ENCODE measurements at places on chromosomes 11 and 22.

DNA sequence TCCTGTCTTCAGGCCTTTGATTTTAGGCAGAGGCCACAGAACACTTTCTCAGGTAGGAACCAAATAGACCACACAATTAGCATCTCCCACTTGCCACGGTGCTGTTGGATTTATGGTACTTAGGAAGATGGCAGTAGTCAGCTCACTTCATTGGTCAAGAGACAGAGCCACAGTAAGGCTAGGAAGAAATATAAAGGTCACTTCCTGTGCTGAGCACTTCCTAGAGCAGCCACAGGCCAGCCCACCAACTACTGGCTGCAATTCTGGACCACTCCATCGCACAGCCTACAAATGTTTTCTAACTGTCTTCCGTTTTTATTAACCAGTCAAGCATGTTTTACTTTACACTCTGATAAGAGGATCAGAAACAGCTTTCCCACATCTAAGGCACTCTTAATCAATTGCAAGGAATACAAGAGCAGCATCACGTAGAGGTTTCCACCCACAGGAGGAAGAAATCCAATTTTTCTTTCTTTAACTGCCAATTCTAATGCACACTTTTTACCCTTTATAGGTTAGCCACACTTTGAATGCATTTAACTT, 54.7 kb downstream of the ABTB2 start:
- DNase-seq: no peak

GRCh38 chr11:22677153-22677903, 10.9 kb downstream of the GAS2 start:
- DNase-seq: no peak

DNA sequence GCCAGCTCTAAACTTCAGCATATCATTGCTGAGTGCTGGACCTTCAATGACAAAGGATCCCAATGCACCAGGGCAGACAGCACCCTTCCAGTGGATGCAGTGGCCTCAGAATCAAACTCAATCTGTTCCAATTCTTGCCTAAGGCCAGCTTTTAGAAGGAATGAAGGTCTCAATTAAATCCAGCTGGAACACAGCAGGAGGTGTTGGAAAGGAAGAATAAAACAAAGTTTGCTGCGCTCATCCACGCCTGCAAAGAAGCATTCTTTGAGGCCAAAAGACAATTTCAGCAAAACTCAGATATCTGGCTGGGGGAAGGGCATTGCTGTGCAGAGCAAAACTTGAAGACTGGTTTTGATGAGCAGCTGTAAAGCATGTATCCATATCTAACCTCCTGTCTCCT, 120.7 kb downstream of the CCDC81 start:
- DNase-seq: no peak

GRCh38 chr22:37214731-37215030, 2.4 kb upstream of the SSTR3 start:
- no peak for DNase-seq

GRCh38 chr11:128843198-128843785, 23.8 kb downstream of the KCNJ1 start:
- no peak for DNase-seq

DNA sequence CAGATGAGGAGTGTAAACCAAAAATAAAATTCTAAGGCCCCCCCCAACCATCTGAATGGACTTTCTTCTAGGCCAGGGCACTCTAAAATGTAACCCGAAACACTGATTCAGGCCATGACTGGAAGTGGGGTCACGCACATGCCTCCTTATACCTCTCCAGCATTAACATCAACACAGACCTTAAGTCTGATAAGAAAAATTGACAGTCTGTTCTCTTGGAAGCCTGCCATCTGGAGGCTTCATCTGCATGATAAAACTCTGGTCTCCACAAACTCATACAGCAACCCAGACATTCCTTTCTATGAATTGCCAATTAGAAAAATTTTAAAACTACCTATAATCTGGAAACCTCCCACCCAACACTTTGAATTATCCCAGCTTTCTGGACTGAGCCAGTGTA, 3.9 kb upstream of the SERGEF start:
- no peak for DNase-seq

DNA sequence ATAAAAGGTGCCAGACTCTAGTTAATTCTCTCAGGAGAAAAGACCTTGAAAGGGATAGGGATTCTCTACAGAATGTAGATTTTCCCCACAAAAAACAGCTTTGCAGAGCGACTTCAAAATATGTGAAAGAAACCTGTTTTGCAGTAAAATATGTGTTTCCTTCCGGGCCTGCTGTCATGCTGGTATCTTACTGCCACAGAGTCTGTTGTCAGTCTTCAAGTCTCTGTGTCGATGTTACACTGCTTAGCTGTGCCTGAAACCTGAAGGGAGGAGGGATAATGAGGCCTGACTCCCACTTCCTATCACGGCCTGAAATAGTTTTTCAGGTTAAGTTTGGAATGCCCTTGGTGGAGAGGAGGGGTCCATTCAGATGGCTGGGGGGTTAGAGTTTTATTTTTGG, 1.7 kb upstream of the DGCR2 start:
- DNase-seq: no peak

GRCh38 chr11:101439488-101439887, 144.3 kb downstream of the TRPC6 start:
- no peak for DNase-seq

DNA sequence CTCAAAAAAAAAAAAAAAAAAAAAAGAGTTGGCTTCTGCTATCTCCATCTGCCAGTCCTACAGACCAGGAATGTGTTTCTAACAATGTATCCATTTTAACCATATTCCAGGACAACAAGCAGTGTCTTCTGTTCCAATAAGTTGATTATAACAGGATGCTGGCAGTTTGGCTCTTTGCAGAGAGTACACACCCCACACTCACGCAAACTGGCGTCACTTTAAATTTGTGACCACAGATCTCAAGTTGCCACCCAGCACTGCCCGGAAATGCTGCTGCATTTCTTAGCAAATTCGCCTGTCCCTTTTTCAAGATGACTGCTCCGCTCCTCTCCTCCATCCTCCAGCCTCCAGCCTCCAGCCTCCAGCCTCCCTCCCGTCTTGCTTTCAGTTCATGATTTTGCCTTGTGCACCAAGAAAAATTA, 44.3 kb downstream of the SCGB1A1 start:
- no peak for DNase-seq

GRCh38 chr11:76735841-76736240, 47.3 kb upstream of the TSKU start:
- DNase-seq: no peak

DNA sequence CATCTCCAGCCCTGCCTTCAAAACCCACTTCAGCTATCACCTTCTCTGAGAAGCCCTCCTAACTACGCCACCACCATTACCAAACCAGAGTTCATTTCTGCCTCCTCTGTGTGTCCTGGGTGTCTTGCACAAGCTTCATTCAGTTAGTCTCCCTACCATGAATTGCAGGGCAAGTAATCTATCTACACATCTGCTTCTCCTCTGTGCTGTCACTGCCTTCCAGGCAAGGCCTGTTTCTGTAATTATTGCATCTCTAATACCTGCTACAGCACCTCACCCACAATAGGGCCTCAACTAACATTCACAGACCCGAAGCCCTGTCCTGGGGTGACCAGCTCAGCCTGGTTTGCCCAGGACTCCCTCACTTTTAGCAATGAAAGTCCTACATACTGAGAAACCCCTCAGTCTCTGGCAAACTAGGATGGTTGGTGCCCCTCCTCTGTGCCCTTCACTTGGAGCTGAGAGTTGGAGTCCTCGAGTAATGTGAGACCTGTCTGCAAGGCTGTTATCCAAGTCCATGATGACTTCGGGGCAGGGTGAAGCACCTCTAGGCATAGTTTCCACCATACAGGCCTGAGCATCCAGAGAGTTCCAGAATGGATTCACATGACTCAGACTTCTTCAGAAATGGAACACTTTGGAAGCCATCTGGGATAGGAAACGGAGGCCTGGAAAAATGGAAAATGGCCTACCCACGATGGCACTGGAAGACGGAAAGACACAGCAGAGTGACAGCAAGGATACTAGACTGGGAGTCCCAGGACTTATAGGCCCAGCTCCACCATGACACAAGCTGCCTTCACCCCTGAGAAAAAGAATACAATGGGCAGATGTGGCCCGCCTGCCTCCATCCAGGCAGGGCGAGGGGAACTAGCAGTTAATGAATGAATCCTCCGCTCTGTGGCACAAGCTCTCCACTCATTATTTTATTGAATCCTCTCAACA, 269.3 kb downstream of the BUD13 start:
- DNase-seq: no peak

DNA sequence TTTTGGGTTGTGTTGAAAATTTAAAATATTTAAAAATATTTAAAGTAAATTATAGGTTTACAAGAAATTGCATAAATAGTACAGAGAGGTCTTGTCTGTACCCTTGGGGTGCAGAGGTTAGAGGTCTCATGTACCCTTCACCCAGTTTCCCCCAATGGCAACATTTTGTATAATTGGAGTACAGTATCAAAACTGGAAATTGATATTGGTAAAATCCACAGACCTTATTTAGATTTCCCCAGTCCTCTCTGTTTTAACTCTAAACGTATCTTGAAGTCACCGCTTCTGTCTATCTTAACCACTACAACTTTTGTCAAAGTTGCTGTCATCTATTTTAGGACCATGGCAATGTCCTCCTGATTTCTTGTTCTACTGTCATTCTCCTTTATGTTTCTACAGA, 10.9 kb downstream of the THY1 start:
- no peak for DNase-seq

DNA sequence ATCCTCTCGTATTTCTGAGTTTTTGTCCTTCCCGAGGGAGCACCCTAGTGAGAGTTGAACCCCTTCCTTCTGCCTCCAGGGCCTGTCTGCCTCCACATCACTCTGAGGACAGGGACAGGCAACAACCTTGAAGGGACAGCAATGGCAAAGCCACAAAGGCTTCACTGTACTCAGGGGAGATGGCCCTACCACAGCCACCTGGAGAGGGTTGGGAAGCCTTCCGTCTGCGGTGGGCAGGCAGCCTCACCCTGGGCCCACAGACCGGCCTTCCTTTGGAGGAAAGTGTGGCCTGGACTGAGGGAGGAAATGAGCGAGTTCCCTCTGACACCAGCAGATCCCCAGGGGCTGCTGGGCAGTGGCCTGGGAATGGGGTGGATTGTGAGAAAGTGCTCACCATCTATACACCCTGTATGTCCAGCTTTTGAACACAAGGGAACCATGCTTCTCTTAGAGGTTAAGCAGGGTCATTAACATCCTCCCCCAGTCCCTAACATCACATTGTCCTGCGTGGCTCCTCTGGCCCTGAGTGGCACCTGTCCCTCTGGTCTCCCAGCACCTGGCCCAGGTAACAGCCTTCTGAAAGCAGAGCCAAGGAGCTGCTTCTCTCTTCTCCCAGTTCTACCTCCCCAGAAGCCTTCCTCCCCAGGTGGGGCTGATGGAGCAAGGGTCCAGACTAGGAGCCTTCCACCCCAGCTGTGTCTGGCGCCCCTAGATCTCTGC, 6.8 kb downstream of the SLC35C1 start:
- no peak for DNase-seq

DNA sequence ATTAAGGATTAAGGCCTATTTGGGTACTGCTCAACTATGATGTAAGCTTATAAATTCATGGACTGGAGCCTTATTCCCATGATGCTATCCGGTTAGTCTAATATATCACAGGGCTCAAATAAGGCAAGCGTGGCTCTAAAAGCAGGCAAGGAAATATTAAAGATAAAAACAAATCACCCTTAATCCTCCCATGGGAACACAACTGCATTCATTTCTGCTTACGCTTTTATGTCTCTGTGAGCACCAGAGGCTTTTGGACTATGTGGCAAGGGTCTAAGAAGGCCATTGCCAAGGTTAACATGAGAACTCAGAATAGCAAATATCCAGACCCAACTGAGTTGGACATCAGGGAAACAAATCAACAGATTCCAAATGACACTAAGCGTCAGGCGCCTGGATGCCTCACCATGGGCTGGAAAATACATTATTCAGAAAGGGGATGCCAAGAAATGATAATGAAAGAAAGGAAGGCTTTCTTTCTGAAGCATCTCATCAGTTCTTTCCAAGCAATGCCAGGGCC, 138.1 kb downstream of the SLC1A2 start:
- no peak for DNase-seq

DNA sequence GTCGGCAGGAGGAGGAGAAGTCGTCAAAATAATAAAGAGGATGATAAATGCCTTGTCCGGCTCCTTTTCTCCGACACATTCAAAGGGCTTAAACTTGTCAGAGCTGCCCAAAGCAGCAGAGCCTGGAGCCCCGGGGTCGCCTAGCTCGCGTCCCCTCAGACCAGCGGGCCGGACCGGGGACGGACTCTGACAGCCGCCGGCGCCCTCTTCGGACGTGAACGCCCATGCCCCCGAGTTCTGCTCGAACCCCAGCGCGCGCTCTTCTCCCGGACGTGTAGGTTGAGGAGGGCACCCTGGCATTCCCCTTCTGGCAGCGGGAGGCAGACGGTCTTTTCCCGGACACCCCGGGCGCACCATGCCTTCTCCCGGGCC, 999 bp downstream of the FGF3 start:
- DNase-seq: no peak

DNA sequence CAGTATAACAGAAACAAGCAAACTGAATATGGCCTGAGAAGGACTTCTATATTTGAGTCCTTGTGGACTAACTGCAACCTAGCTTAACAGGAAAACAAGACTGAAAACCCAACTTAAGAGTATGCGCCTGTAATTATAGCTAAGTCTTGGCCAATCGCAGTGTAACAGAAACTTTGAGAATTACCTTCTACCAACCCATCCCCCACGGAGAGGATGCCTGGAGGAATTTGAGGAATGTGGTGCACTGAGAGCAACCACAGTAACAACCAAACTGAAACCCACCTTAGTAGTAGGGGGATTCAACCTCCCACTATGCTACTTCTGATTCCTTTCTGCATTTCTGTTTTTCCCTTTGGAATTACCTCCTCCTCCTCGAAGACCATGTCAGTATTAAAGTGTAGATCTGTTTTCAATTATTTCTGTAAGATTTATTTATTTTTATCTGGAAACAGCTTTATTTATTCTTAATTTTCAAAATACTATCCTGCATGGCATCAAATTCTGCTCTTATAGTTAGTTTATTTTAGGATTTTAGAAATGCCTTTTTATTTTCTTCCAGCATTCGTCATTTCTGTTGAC, 393.6 kb downstream of the KCNA4 start:
- DNase-seq: no peak

GRCh38 chr22:22927888-22928665, 40.5 kb downstream of the IGLL5 start:
- DNase-seq: no peak

- no peak for DNase-seq
Observed at GRCh38 chr11:76664578-76665061, 5.9 kb downstream of the LRRC32 start.

- DNase-seq: no peak
Observed at GRCh38 chr11:17890325-17890724, 122.5 kb downstream of the SERGEF start.

DNA sequence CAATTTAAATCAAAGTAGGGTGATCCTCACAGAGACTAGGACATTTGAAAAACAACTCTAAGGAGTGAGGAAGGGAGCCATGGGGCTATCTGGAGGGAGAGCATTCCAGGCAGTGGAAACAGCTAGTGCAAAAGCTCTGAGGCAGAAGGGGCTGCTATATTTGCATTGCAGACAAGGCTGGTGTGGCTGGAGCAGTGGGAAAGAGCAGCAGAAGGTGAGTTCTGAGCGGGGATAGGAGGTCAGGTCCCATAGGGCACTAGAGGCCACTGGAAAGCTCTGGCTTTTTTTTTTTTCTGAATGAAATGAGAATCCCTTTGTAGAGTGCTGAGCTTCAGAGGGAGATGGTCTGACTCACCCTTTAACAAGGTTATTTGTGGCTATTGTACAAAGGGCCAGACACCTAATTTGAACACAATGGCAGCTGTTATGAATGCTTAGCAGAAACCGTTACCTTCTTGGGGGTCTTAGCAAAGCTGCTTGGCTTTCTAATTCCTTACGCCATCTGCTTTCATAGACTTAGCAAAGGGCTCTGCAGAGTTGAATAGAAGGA, 291.6 kb downstream of the BUD13 start:
- no peak for DNase-seq

GRCh38 chr11:114889594-114890011, 211.3 kb downstream of the NXPE2 start:
- DNase-seq: no peak
